Cardiac septum (tissue), 1 donor: ENCODE measurements at places on chromosomes 7 and 10. TPM values are rescaled to one million over a fixed set of nuclear protein-coding genes. Genes with fewer than 3 reads are reported as not detected.

RBP3 gene
- total RNA-seq, result not detected

DGKI gene
- total RNA-seq, result 7.5 TPM

NKX1-2 gene
- total RNA-seq, result not detected

GALNT11 gene
- 25.6 TPM for total RNA-seq

ZNF488 gene
- 0.16 TPM for total RNA-seq

PNLIPRP1 gene
- not detected for total RNA-seq

ZWINT gene
- total RNA-seq, result 0.83 TPM

NFE2L3 gene
- 0.57 TPM for total RNA-seq

ZNF804B gene
- 0.05 TPM for total RNA-seq

SPDYE11 gene
- total RNA-seq, result not detected

DNA sequence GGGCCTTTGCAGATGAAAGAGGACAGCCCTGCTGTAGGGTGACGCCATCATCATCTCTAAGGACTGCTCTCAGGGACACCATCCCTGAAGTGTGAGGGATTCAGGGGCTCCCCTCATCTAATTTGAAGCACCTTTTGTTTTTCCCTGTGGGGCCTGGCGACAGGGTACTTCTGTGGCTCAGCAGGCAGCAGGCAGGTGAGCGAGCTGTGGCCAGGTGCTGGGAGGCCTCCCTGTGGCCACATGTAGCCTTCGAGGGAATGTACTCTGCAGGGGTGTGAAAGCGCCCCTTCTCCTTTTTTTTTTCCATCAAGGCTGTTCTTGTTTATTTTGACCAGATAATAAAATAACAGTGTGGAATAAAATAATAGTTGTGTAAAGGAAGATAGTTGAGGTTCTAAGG, 118.2 kb upstream of the DPP6 start:
- DNase-seq, result no peak

DNA sequence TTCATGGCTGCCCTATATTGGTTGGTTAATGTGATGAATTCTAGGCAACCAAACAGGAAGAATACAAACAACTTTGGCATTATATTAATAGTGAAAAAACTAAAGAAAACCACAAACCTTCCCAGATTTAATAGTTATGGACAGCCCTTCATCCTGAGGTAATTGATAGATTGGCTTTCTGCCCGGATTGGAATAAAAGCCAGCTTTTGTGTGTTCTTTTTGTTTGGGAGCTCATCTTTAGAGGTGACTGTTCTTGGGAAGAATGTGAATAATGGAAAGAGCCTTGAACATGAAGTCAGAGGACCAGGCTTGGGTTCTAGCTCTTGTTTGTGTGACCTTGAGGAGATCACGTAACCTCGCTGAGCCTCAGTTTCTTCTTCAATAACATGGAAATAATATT, 92.3 kb downstream of the VTI1A start:
- DNase-seq, result no peak

- DNase-seq, result no peak
Observed at GRCh38 chr7:43890468-43890867, 15.9 kb downstream of the URGCP start.

DNA sequence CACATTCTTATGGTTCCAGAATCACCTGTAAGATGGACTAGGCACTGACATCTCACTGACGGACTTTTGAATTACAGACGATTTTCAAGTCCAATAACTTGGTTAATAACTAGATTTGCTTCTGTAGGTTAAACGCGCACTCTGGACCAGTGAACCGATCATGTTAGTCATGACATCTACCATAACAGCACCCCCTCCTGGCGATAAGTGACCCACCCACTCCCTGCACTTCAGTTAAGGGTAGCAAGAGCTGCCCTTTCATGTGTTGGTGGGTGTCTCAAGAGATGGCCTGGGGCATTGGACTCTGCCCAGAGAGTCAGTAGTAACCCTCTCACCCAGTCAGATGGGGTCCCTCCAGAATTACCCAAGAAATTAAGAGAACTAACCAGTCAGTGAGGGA, 12.9 kb downstream of the GRM8 start:
- no peak for DNase-seq

DNA sequence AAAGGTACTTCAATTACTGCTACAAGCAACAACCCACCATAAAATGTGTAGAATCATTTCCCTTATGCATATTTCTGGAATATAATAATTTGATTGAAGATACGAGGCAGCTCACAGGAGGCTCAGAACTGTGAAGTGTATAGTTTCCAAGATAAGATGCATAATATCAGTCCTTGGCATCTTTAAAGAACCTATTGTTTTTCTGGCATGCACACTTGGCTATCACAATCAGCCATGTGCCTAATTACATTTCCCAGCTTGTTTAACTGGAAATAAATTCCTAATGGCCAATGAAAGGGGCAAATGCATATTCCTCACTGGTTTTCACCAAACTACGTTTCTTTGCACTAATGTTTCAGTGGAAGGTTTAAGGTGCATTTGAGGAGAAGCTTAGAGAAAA, 83.4 kb upstream of the LRRC18 start:
- no peak for DNase-seq

DNA sequence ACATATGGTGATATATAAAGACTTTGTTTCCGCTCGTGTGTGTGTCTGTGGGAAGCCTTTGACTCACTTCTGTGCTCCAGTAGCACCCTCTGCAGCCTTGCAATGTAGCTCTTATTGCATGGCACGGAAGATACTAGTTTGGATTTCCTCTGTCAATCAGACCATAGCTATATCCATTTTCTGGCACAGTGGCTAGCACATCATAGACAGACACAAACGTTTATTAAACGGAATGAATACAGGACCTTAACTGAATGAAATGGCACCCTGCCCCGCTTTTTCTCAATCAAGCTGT, 124.0 kb upstream of the PTPN20 start:
- no peak for DNase-seq

DNA sequence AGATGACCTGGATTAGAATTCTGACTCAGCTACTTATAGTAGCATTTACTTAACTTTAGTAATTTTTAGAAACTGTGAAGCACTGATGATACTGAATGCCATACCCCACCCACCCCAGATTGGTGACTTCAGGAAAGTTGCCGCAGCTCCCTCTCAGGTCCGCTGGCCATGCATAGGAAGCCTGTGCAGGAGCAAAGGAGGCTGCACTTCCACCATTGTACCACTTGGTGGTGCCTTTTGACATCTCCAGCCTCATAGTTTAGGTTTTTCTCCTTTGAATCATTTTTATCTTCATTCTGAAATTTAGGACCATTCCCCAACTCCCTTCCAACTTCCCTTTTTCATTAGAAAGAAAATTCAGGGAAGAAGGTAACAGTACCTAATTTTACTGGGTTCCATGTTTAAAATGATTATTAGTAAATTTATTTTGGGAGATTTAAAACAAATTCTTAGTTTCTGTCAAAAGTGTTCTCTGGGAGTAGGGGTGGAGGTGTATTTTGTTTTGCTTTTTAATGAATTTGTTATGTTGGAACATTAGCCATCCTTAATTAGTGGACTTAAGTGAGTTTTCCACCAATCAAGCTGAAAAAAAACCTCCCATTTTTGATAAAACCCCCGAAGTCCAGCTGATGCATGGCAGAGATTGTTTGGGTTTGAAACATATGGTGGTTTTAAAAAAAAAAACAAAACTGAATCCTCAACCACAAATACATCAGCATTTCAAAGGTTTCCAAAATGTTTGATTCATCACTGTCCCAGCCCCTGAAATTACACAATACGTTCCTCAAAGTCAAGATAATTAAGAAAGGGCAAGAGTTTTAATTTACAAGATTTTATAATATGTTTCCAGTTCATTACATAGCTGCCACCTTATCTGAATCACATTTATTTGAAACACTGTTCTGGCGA, 109.6 kb downstream of the WNT2 start:
- DNase-seq, result no peak

DNA sequence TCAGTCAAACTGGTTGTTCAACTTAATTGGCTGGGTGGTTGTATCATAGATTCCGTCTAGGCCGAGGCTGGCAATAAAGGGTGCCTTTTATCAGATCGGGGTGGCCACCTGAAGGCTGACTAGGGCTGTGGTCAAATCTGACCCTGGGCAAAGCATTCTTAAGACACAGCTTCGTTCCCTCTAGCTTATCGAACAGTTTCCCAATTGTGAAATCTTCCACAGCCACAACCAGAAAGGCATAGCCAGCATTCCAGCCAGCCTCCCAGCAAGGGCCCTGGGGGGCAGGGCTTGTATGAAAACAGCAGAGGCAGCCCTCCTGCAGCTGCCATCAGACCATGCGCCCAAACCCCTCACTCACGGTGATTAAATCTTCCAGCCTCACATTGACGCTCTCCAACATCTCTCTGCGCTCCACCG, 42.5 kb upstream of the TMEM213 start:
- DNase-seq, result no peak

GRCh38 chr7:608954-609353, 89.3 kb upstream of the PDGFA start:
- DNase-seq, result no peak

DNA sequence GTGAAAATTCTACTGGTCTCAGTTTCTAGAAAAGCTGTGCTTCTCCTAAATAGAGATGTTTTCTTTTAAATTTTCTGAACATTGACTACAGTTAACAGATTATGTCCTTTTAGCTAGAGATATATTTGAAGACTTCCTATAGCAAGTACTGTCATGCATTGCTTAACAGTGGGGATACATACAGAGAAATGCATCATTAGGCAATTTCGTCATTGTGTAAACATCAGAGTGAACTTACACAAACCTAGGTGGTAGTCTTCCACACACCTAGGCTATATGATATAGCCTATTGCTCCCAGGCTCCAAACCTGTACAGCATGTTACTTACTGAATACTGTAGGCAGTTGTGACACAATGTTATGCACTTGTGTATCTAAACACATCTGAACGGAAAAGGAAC, 28.5 kb downstream of the PIK3CG start:
- DNase-seq, result no peak

DNA sequence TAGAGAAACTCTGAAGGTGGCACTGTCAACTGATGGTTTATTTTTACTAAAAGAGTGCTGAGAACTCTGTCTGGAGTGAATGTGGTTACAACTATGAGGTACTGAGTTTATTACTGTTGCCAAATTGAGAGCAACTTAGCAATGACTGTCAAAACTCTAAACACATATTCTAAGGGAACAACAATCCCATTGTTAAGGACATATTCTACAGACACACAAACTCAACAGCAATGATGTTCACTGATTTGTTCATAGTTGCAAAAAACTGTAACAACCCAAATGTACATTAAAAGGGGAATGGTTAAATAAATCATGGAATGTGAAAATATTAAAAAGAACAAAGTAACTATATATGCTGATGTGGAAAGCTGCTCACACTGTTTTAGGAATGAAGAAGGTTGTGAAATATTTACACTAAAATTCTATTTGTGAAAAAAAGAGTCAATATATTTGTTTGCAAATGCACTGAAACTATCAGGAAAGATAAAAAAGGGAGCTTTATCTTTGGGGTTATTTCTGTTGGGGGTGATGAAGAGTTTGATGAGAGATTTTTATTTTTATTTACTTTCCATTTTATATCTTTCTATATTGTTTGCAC, 12.9 kb downstream of the PON2 start:
- no peak for DNase-seq

DNA sequence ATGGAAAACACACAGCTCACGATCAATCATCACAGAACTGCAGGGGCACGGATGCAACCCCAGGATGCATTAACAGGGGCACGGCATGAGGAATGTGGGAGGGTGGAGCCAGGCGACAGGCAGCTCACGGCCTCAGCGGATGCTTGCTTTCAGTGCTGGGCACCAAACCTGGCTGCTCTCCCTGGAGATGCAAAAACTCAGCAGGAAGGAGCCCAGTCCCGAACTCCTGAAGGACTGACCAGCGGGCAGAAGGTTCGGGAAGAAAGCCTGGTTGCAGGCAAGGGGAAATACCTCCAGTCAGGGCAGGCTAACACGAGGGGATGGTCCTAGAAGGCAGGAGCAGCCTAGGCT, 66.8 kb downstream of the CHST15 start:
- DNase-seq, result no peak

- DNase-seq, result no peak
Observed at GRCh38 chr7:33108554-33109004, 625 bp downstream of the RP9 start.

GRCh38 chr10:43436291-43437140, at the start of gene ZNF487:
TSS of gene ZNF487 (plus strand) at chr10:43437111. CDS start at chr10:43475814, 38,703 bp downstream.
- peak; percentile 96 for DNase-seq

GRCh38 chr7:101550641-101551541, 78.2 kb downstream of the MYL10 start:
- peak; percentile 53 for DNase-seq

DNA sequence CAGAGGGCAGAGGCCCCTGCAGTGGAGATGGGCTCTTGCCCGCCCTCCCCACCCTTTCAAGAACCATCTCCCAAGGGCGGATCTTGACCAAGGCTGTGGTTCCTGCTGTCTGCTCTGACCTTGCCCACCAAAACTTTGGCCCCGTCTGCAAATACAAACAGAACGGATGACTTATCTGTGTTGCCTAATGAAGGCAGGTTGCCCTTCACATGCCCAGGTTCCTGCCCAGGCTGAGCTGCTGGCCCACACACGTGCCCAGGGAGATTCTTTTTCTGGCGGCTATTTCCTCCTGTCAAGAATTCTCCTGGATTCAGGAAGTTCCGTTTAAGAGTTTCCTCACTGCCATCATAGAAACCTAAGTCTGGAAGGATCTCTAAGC, 78.3 kb downstream of the PROSER2 start:
- peak; percentile 36 for DNase-seq

DNA sequence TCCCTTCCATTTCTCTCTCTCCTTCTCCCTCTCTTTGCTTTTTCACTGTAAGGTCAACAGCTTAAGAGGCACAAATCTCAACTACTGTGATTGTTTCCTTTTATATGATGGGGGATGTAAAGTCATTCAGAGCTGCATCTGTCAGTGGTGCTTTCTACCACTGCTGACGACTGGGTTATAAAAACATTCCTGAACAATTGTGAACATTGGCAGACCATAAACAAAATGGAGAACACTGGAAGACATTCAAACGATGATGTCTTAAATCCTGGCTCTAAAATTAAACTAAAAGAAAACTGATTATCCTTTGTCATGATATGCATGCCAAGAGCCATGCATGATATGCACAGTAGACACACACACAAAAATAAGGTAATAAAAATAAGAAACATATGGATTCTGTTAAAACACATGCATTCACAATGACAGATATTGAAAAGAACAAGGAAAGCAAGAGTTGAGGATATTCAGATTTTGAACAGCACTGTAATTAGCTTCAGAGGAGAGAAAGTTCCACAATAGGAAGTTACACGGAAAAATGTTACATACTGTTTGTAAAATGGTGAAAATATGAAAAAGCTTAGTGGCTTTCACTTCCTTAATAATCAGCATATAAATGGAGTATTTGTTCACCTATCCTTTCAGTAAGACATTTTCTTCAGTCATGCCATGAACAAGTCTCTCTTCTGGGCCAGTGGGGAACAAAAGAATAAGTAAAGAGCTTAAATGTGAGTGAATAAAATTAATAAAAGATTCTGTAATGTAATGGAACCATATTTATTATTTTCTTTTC, 89.2 kb downstream of the RNLS start:
- no peak for DNase-seq

DNA sequence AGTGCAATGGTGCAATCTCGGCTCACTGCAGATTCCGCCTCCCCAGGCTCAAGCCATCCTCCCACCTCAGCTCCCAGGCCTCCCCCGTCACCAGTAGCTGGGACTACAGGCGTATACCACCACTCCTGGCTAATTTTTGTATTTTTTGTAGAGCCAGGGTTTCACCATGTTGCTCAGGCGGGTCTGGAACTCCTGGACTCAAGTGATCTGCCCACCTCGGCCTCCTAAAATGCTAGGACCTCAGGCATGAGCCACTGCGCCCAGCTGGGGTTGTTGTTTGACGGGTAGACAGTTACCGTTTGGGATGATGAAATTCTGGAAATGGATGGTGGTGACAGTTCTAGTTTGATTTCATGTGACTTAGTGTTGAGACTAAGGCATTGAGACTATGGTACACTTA, 15.3 kb downstream of the CALML3 start:
- peak; percentile 51 for DNase-seq
